ENCODE measurements at places on chromosomes 1 and 21. TPM values are rescaled to one million over a fixed set of nuclear protein-coding genes. Genes with fewer than 3 reads are reported as not detected.
A peak's percentile ranks its signal among the peaks of the same experiment; 100 is the strongest.

Gene OR2T10
- not detected for total RNA-seq

Gene VASH2
- 0.11 TPM for total RNA-seq

Gene WNT4
- total RNA-seq, result not detected

Gene OR2AK2
- 0.70 TPM for total RNA-seq

Gene FCN3
- total RNA-seq, result not detected

Gene FCAMR
- not detected for total RNA-seq

Gene ADIPOR1
- total RNA-seq, result 91.5 TPM

DNA sequence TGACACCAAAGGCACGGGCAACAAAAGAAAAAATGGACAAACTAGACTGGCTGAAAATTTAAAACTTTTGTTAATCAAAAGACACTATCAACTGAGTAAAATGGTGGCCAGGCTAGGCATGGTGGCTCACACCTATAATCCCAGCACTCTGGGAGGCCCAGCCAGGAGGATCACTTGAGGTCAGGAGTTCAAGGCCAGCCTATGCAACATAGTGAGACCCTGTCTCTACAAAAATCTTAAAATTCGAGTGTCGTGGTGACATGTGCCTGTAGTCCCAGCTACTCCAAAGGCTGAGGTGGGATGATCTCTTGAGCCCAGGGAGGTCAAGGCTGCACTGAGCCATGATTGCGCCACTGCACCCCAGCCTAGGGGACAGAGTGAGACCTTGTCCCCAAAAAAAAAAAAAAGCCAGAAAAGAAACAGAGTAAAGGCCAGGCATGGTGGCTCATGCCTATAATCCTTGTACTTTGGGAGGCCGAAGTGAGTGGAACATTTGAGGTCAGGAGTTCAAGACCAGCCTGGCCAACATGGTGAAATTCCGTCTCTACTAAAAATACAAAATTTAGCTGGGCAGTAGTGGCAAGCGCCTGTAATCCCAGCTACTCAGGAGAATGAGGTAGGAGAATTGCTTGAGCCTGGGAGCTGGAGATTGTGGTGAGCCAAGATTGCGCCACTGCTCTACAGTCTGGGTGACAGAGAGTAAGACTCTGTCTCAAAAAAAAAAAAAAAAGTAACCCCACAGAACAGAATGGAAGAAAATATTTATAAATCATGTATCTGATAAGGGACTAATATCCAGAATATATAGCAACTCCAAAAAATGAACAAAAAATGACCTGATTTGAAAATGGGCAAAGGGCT, 8.0 kb downstream of the TUT4 start:
- no peak overlapping the region for H3K27ac ChIP-seq
- no peaks in the 10 kb centered on the region for H3K27me3 ChIP-seq
- no peak overlapping the region for H3K4me3 ChIP-seq
- peaks cover 4% of the 10 kb centered on the region for H3K36me3 ChIP-seq

DNA sequence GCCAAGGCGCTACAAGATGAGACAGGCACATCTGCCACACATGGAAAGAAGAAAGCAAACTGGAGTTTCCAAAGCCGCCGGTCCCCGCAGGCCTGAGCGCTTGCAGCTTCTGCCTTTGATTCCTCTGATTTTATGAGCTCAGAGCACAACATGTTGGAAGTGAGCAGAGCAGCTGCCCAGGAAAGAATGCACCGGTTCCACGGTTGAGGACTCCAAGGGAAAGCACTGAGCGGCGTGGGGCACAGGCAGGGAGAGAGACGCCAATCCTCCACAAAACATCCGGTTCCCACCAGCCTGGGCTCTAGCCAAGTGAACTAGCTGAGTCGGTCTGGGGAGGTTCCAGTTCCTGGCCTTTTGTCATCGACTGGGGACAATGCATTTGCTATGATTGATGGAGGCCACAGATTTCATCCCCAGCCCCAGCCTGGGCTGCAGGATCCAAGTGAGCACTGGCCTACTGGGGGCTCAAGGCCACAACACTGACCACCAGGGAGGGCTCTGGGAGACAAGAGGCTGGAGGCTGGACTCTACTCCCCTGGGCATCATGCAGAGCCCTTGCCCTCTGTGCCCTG, 253.1 kb upstream of the IRF2BP2 start:
- peaks cover 14% of the 10 kb centered on the region for H3K4me1 ChIP-seq
- no peak overlapping the region for H3K4me3 ChIP-seq
- no peak for DNase-seq
- H3K27ac ChIP-seq, result no peak overlapping the region
- no peaks in the 10 kb centered on the region for H3K27me3 ChIP-seq

GRCh38 chr21:40433538-40433937, 413.4 kb downstream of the DSCAM start:
- H3K36me3 ChIP-seq, result no peaks in the 10 kb centered on the region
- H3K4me3 ChIP-seq, result no peak overlapping the region
- DNase-seq, result no peak
- no peaks in the 10 kb centered on the region for H3K27me3 ChIP-seq

- H3K4me1 ChIP-seq, result peaks cover 37% of the 10 kb centered on the region
- H3K27ac ChIP-seq, result peak overlapping the region; percentile 30
- H3K4me3 ChIP-seq, result peak overlapping the region; percentile 56
- no peaks in the 10 kb centered on the region for H3K36me3 ChIP-seq
- DNase-seq, result peak; percentile 64
- H3K27me3 ChIP-seq, result peaks cover 3% of the 10 kb centered on the region
Observed at GRCh38 chr1:20322825-20323612, 32.3 kb downstream of the VWA5B1 start.

DNA sequence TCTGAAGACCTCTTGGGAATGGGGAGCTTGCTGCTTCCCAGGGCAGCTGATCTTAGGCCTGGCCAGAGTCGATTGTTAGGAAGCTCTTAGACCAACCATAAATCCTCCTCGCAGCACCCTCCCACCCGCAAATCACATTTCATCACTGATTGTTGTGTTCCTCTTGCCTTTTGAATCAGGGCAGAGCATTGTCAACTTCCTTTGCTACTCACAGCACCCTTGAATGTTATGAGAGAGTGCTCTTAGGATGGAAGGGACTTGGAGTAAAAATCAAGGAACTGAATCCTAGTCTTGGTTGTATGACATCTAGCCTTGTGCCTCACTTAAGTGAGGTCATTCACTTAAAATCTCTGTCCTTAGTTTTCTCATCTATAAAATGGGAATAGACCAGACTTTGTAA, 3.0 kb downstream of the VASH2 start:
- DNase-seq, result no peak
- peaks cover 16% of the 10 kb centered on the region for H3K4me1 ChIP-seq
- H3K27ac ChIP-seq, result no peak overlapping the region
- no peak overlapping the region for H3K4me3 ChIP-seq

DNA sequence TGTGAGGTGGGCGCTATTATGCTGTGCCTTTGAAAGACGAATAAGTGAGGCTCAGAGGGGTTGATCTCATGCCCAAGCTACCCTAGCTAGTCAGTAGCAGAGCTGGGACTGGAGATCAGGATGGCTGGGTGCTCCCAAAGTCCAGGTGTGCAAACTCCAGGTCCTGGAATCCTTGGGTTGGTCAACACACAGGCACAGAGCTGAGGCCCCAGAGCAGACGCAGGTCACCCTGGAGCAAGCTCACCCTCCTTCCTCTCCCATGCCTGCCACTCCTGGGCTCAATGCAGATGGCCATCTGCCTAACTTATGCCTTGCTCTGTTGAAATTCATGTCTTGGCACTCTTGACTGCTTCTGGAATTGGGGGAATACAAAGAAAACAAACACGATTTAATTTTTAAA, 587.2 kb downstream of the PTPRU start:
- DNase-seq, result no peak
- H3K4me3 ChIP-seq, result no peak overlapping the region
- H3K4me1 ChIP-seq, result no peaks in the 10 kb centered on the region
- no peaks in the 10 kb centered on the region for H3K27me3 ChIP-seq
- H3K27ac ChIP-seq, result no peak overlapping the region
- H3K36me3 ChIP-seq, result no peaks in the 10 kb centered on the region

- no peaks in the 10 kb centered on the region for H3K4me1 ChIP-seq
- H3K27me3 ChIP-seq, result no peaks in the 10 kb centered on the region
- no peak for DNase-seq
- H3K4me3 ChIP-seq, result no peak overlapping the region
Observed at GRCh38 chr1:173342736-173343135, 134.4 kb upstream of the PRDX6 start.

- H3K27me3 ChIP-seq, result no peaks in the 10 kb centered on the region
- no peak overlapping the region for H3K4me3 ChIP-seq
- DNase-seq, result no peak
- no peaks in the 10 kb centered on the region for H3K4me1 ChIP-seq
- H3K36me3 ChIP-seq, result no peaks in the 10 kb centered on the region
Observed at GRCh38 chr1:223036479-223036845, 106.6 kb downstream of the TLR5 start.

DNA sequence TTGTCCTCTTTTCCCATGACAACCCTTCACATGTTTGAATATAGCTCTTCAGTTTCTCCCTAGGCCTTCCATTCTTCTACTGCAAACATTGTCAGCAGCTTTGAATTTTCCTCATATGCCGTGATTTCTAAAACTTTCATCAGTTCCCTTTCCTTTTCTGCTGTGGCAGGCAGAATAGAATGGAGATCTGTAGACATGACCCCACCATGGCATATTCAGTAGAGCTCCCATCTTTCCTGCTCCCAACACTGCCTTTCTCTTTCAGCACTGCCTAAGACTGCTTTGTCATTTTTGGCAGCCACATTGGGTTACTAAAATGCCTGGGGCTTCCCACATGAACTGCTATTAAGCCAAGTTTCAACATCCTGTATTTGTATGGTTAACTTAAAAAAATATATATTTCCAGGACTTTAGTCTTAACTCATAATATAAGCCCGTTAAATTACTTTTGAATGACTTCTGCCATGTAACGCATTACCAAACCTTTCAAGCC, 60.9 kb downstream of the TBX19 start:
- peaks cover 19% of the 10 kb centered on the region for H3K4me1 ChIP-seq
- no peaks in the 10 kb centered on the region for H3K27me3 ChIP-seq
- no peaks in the 10 kb centered on the region for H3K36me3 ChIP-seq
- H3K27ac ChIP-seq, result no peak overlapping the region
- no peak overlapping the region for H3K4me3 ChIP-seq
- DNase-seq, result no peak

DNA sequence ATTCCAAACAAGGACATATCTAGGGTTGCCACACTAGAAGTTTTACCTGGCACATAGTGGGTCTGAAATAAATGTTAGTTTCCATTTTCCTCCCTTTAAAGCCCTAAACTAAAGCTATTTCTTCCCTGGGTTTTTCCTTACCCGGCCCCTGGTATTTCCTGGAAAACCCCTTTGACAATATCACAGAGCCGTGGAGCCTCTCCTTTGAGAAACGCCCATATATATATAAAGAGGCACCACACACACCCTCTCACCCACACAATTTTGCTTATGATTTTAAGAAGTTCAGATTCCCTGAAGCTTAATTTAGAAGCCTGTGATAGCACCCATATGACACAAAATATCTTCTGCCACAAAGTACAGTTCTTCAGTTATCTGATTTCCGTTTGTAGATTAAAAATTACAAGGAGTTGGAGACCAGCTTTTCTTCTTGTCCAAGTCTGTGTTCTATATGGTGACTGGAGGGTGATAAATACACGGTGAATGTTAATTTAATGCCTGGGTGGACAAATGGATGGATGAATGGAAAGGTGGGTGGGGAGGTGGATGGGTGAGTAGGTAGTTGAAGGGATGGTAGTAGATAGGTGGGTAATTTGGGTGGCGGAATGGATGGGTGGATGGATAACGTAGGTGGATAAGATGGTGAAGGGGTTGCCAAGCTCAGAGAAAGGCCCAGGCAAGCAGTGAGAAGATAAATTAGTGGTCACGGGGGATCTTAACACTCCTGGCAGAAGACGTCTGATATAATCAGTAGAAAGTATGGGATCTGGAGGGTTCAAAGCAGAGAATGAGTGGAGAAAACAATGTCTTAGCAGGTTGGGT, 154.4 kb upstream of the FGGY start:
- H3K36me3 ChIP-seq, result no peaks in the 10 kb centered on the region
- no peaks in the 10 kb centered on the region for H3K27me3 ChIP-seq
- H3K4me1 ChIP-seq, result peaks cover 10% of the 10 kb centered on the region
- no peak for DNase-seq
- no peak overlapping the region for H3K4me3 ChIP-seq
- no peak overlapping the region for H3K27ac ChIP-seq

Measured in CD4-positive, alpha-beta T cell (primary cell).